Adipocyte (in vitro differentiated cells): ENCODE measurements at places on chromosomes 1 and 21.

DNA sequence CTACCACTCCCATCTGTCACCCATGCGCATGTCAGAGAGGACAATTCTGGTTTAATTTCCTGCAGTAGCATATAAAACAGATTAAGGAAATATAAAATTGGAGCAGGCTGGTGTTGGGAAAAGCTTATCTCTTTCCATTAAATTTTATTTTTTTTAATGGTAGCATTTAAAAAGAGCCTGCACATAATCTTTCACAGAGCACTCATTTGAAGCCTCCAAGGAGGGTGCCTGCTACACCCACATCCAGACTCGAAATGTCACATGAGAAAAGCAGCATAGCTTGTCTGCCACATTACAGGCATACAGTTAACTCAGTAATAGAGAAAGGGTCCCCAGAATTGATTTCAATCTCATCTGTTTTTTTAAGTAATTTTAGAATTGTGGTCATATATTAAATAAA, 599.0 kb downstream of the KIF26B start:
- DNase-seq, result no peak

GRCh38 chr21:45615145-45615711, 28.3 kb upstream of the PCBP3 start:
- no peak for DNase-seq

GRCh38 chr1:178358456-178358855, 138.3 kb downstream of the CLEC20A start:
- DNase-seq, result no peak

- no peak for DNase-seq
Observed at GRCh38 chr1:167453123-167453522, 65.2 kb downstream of the CD247 start.

- DNase-seq, result peak; percentile 50
Observed at GRCh38 chr1:203625628-203626019, 1.0 kb upstream of the ATP2B4 start.

DNA sequence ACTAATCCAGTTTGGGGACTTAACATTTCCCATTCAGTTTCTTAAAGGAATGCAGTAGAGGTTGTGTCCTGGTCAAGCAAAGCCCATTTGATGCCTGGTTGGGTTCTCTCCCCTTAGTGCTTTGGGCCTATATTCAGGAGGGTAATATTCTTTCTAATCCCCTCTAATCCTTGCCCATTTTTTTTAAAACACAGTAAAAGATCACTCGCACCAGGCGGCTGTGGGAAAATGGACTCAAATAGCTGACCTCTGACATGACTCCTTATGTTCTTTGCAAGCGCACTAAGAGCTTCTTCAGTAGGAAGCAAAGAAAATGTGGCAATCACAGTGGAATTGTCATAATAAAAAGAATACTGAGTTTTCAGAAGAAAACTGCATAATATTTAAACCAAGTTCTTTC, 49.9 kb downstream of the WNT2B start:
- DNase-seq, result no peak

- no peak for DNase-seq
Observed at GRCh38 chr1:38817267-38818174, 42.1 kb downstream of the RRAGC start.
